ENCODE measurements at places on chromosomes 3 and 15.

DNA sequence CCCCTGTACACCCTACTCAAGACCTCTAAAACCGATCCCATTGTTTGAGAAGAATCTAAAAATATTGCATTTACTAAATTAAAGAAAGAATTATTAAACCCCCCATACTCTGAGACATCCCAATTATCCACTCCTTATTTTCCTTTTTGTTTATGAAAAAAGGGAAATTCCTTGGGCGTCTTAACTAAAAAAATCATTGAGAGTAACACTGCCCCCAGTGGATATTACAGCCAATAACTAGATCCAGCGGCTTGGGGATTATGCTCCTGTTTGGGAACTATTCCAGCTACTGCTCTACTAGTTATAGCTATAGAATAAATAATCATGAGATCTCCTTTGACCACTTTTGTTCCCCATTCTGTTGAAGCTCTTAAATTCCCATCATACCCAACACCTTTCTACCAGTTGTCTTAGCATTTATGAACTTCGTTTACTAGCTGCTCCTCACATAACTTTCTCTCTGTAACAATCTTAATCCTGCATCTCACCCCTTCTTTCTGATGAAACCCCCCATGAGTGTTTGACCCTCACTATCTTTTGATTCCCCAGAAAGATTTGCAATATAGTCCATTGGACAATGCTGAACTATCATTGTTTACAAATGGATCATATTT lies 12.7 kb upstream of the CFAP91 start:
- H3K4me3 ChIP-seq: no peak overlapping the region
- no peaks in the 10 kb centered on the region for H3K4me1 ChIP-seq
- no peaks in the 10 kb centered on the region for H3K27me3 ChIP-seq
- H3K27ac ChIP-seq: no peak overlapping the region

GRCh38 chr3:48232232-48232631 lies 8.7 kb upstream of the ZNF589 start:
- no peaks in the 10 kb centered on the region for H3K4me1 ChIP-seq
- H3K36me3 ChIP-seq: no peaks in the 10 kb centered on the region
- no peak for DNase-seq
- H3K27me3 ChIP-seq: no peaks in the 10 kb centered on the region

GRCh38 chr3:58205981-58206380 lies 4.8 kb downstream of the DNASE1L3 start:
- H3K4me3 ChIP-seq: no peak overlapping the region
- no peak overlapping the region for H3K27ac ChIP-seq
- no peaks in the 10 kb centered on the region for H3K4me1 ChIP-seq
- no peak for DNase-seq
- no peaks in the 10 kb centered on the region for H3K36me3 ChIP-seq
- no peaks in the 10 kb centered on the region for H3K27me3 ChIP-seq

DNA sequence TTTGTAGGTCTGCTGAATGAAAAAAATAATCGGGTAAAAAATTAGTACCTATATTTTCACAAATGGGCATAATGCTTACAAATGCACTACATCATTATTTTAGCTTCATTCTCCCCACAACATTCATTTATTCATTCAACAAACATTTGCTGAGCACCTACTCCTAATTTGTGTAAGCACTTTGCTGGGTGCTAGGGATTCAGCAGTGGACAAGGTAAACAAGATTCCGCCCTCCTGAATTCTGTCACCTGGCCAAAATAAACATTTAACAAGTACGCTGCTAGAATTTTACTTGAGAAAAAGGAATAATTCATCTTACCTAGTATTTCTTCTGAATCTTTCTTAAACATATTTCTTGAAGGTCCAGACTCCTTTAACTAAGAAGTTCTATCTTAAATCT lies 72.1 kb downstream of the TIGIT start:
- H3K4me3 ChIP-seq: no peak overlapping the region
- no peak for DNase-seq
- no peaks in the 10 kb centered on the region for H3K36me3 ChIP-seq
- no peaks in the 10 kb centered on the region for H3K27me3 ChIP-seq
- no peaks in the 10 kb centered on the region for H3K4me1 ChIP-seq
- H3K27ac ChIP-seq: no peak overlapping the region

- no peaks in the 10 kb centered on the region for H3K4me1 ChIP-seq
- peak overlapping the region; percentile 27 for H3K4me3 ChIP-seq
- H3K27me3 ChIP-seq: no peaks in the 10 kb centered on the region
- H3K36me3 ChIP-seq: no peaks in the 10 kb centered on the region
- H3K27ac ChIP-seq: no peak overlapping the region
- DNase-seq: no peak
Measured at GRCh38 chr3:3800080-3800455, 837 bp downstream of the LRRN1 start.

DNA sequence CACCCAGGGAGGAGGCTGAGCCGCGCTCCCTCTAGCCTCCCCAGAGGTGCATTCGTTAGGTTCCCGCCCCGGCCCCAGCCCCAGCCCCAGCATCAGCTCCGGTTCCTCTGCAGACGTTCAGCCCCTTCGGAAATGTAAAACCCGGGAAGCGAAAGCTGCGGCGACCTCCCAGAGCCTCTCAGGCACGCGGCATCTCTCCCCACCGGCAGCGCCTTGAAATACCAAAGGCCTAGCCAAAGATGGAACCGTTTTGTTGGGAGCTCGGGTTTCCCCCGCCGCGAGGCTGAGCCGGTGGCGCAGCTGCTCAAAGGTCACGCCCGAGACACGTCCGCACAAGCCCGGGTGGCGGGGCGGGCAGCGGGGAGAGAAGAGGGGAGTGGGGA lies 77.8 kb upstream of the HES1 start:
- no peaks in the 10 kb centered on the region for H3K27me3 ChIP-seq
- peak overlapping the region; percentile 30 for H3K4me3 ChIP-seq
- H3K4me1 ChIP-seq: no peaks in the 10 kb centered on the region
- no peak overlapping the region for H3K27ac ChIP-seq

GRCh38 chr15:86021281-86022264 lies 58.1 kb upstream of the AGBL1 start:
- DNase-seq: no peak
- no peaks in the 10 kb centered on the region for H3K36me3 ChIP-seq
- H3K27ac ChIP-seq: no peak overlapping the region
- H3K27me3 ChIP-seq: no peaks in the 10 kb centered on the region
- no peaks in the 10 kb centered on the region for H3K4me1 ChIP-seq

DNA sequence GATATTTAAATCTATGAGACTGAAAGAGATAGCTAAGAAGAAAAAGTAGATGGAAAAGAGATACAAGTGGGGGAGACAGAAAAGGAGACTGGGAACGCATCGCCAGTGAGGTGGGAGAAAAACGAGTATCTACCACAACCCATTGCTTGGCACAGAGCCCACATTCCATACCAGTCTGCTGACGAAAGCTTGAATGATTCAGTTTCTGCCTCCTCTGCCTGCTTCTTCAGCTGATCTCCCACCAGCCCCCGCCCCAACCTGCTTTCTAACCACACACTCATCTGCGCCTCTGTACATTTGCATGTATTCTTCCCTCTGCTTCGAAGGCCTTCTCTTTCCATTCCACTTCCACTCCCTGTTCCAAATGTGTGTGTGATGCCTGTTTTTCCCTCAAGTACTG lies 188.1 kb downstream of the USP13 start:
- no peaks in the 10 kb centered on the region for H3K36me3 ChIP-seq
- H3K4me3 ChIP-seq: no peak overlapping the region
- H3K27ac ChIP-seq: no peak overlapping the region
- H3K27me3 ChIP-seq: no peaks in the 10 kb centered on the region
- no peaks in the 10 kb centered on the region for H3K4me1 ChIP-seq

GRCh38 chr15:50082066-50082465 lies 37.0 kb downstream of the ATP8B4 start:
- H3K4me1 ChIP-seq: no peaks in the 10 kb centered on the region
- no peak overlapping the region for H3K4me3 ChIP-seq
- H3K36me3 ChIP-seq: no peaks in the 10 kb centered on the region
- H3K27me3 ChIP-seq: no peaks in the 10 kb centered on the region
- no peak for DNase-seq
- H3K27ac ChIP-seq: no peak overlapping the region

GRCh38 chr15:61057376-61057775 lies 171.7 kb downstream of the RORA start:
- no peaks in the 10 kb centered on the region for H3K27me3 ChIP-seq
- no peak overlapping the region for H3K27ac ChIP-seq
- DNase-seq: no peak
- H3K36me3 ChIP-seq: no peaks in the 10 kb centered on the region
- no peak overlapping the region for H3K4me3 ChIP-seq

GRCh38 chr15:70559265-70560239 lies 203.8 kb downstream of the UACA start:
- H3K36me3 ChIP-seq: no peaks in the 10 kb centered on the region
- H3K4me3 ChIP-seq: peak overlapping the region; percentile 69
- peak; percentile 83 for DNase-seq
- no peaks in the 10 kb centered on the region for H3K27me3 ChIP-seq
- H3K4me1 ChIP-seq: peaks cover 31% of the 10 kb centered on the region
- peak overlapping the region; percentile 62 for H3K27ac ChIP-seq

- no peaks in the 10 kb centered on the region for H3K4me1 ChIP-seq
- no peak overlapping the region for H3K27ac ChIP-seq
- H3K36me3 ChIP-seq: no peaks in the 10 kb centered on the region
- no peak for DNase-seq
Measured at GRCh38 chr3:50912746-50913145, 238.0 kb downstream of the DOCK3 start.

DNA sequence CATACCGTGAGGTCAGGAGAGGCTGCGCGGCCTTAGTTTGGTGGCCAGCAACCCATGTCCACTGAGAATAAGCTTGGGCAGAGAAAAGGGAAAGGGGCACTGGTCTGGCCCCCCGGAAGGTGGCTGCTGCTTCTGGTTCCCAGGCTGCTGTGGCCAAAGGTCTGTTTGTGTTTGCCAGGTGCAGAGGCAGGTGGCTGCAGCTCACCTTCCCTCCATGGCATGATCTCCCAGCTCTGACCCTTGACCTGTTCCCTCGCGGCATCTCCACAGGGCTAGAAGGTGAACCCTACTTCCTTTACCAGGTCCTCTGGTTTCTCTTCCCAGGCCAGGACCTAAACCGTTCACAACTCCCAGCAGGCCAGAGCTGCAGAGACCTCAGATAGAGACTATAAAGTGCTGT lies 13.8 kb downstream of the VPS18 start:
- H3K27ac ChIP-seq: peak overlapping the region; percentile 55
- no peak for DNase-seq
- H3K27me3 ChIP-seq: no peaks in the 10 kb centered on the region

- no peak overlapping the region for H3K27ac ChIP-seq
- H3K27me3 ChIP-seq: no peaks in the 10 kb centered on the region
- no peaks in the 10 kb centered on the region for H3K4me1 ChIP-seq
- DNase-seq: no peak
- no peak overlapping the region for H3K4me3 ChIP-seq
Measured at GRCh38 chr3:124615896-124616543, 114.2 kb upstream of the UMPS start.

GRCh38 chr15:73034221-73034620 lies 18.0 kb upstream of the NEO1 start:
- H3K27ac ChIP-seq: no peak overlapping the region
- H3K4me1 ChIP-seq: no peaks in the 10 kb centered on the region
- H3K36me3 ChIP-seq: no peaks in the 10 kb centered on the region
- H3K4me3 ChIP-seq: no peak overlapping the region
- no peaks in the 10 kb centered on the region for H3K27me3 ChIP-seq
- DNase-seq: no peak

All from naive thymus-derived CD4-positive, alpha-beta T cell (primary cell).